Anterior cingulate cortex (tissue), 58 donors: ENCODE measurements at places on chromosomes 4 and X.

DNA sequence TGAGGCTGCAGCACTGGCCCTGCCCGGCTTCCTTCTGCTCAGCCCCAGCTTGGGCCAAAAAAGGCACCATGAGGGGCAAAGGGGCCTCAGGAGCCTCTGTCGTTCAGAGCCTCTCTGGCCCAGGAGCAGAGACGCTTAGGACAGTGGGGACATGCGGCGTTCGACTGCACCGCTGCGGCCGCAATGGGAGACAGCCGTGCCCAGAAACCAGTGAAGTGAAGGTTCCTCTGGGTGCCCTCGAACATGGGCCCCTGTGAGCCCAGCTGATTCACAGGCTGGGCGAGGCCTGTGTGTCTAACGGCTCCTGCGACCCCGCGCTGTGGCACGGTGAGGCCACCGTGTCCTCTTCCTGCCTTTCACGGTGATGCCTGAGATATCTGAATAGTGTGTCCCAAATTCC, 235.0 kb downstream of the AFAP1 start:
- no peak for DNase-seq

DNA sequence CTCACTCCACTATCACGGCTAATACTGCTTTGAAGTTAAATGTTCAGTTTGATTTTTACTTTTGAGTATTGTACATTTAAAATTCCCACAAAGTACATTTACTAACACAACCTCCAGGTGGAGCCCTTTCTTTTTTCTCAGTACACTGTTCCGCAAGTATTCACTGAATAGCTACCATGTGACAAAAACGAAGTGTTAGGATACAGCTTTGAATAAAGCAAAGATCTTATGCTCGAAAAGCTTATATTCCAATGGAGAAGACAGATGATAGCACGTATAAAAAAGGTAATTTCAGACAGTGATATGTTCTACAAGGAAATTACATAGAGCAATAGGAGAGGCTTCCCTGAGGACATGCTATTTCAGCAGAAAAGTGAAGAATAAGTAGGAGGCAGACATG, 60.7 kb upstream of the ABCG2 start:
- no peak for DNase-seq

DNA sequence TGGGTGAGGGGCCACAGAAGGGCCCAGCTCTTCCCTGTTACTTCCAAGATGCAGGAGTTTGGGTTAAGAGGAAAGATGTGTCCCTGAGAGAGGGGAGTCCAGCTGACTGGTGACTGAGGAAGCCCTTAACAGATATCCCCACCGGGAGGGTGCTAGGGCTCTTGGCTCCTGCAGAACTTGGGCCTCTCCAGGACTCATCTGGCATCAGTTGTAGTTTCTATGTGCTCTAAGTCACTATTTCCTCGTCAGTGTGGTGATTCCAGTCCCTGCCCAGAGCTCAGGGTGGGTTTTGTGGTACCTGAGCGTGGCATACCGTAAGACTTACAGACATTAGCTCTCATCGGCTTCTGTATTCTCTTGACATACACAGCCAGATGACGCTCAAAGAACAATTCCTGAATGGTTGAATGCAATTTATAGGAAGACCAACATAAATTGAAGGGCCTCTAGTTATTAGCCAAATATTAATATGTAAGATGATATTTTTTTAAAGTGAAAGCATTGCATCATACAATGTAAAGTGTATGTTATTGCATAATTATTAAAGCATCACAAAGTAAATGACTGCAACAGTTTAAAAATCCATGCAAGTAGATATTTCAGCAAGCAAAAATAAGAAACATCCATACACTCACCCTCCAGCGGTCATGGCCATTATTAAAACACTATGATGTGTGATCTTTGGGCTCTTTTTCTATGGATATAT, 195.5 kb downstream of the PTTG2 start:
- no peak for DNase-seq

DNA sequence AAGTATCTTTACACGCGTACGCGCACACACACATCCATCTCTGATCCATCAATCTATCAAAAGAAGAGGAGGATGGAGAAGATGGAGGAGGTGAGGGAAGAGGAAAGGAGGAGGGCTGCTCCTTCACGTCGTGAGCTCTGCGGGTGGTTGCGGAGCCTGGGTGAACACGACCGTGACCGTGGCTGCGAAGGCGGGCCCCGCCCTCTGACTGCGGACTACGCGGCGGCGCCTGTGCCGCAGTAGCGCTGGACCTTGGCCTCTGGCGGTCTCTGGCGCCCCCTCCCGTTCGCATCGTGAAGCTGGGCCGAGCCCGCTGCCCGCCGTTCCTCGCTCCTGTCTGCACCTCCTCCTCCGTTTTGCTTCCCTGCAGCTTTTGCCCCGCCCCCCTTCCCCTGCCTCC, 37.7 kb upstream of the ARAF start:
- DNase-seq: peak; percentile 79

GRCh38 chr4:159055833-159056232, 47.0 kb upstream of the RAPGEF2 start:
- DNase-seq: no peak

- no peak for DNase-seq
These were observed 22.3 kb downstream of the APLN start for GRCh38 chrX:129632443-129632842.
